ENCODE measurements at places on chromosomes 7 and 10. TPM values are rescaled to one million over a fixed set of nuclear protein-coding genes. Genes with fewer than 3 reads are reported as not detected.

- DNase-seq: peak; percentile 79
Observed at GRCh38 chr10:14476641-14477407, 146.1 kb upstream of the FRMD4A start.

GRCh38 chr10:101311185-101312066, 42.5 kb upstream of the BTRC start:
- no peak for DNase-seq

GRCh38 chr7:98621573-98622482, 4.7 kb downstream of the NPTX2 start:
- DNase-seq: peak; percentile 38

- peak; percentile 90 for DNase-seq
Observed at GRCh38 chr7:92904244-92905131, 68.1 kb upstream of the CDK6 start.

DNA sequence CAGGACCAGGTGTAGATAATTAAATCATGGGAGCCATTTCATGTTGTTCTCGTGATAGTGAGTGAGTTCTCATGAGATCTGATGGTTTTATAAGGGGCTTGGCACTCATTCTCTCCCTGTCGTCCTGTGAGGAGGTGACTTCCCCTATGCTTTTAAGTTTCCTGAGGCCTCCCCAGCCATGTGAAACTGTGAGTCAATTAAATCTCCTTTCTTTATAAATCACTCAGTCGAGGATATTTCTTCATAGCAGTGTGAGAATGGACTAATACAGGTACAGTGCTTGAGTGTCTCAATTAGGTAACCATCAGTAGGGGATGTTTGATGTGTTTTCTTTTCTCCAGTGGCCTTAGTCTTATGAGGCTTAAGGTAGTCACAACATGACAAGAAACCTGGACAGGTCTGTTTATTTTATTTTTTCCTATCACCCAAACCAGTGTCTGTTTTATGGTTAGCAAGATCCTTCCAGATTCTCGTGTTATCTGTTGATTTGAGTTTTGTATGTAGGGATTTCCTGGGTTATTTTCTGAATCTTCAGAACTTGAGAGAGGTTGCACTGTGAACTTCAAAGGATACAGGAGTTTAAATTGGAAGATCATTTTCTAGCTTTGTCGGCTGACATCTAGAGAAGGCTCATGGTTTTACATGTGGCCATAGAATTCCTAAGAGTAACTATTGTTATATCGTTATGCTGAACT, 32.1 kb downstream of the UMAD1 start:
- DNase-seq: no peak

- no peak for DNase-seq
Observed at GRCh38 chr7:101664436-101664835, 35.3 kb upstream of the MYL10 start.

GRCh38 chr10:63264617-63265221, 131.6 kb downstream of the NRBF2 start:
- DNase-seq: no peak

GRCh38 chr10:21724687-21725367, 190.8 kb downstream of the MLLT10 start:
- DNase-seq: peak; percentile 99

- DNase-seq: no peak
Observed at GRCh38 chr7:155724327-155725005, 80.0 kb downstream of the RBM33 start.

GRCh38 chr10:23331567-23332301, 12.9 kb downstream of the C10orf67 start:
- DNase-seq: no peak

DNA sequence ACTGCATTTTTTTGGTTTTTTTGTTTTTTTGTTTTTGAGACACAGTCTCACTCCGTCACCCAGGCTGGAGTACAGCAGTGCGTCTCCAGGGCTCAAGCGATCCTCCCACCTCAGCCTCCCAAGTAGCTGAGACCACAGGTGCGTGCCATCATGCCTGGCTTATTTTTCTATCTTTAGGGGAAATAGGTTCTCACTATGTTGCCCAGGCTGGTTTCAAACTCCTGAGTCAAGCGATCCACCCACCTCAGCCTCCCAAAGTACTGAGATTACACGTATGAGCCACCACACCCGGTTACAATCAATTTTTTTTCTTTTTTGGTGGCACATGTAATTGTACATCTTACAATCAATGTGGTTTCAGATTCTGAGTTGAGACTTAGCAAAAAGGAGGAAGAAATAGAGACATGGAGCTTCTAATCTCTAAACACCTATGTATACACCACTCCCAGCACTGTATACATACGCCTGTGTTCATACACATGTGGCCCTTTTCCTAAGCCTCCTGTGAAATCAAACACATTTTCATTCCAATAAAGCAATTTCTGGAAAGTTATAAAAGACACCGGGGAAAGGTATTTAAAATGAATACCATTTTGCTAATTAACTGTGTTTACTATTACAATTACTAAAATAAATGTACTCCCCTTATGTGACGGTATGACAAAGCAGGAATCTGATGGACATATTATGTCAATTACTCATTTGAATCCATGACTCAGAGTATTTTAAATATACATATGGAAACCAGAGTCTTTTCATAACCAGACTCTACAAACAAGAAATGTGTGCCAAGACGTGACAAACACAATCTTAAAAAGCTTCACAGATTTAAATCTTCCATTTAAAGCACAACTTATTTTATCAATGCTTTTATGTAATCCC, 40.9 kb downstream of the SMURF1 start:
- DNase-seq: no peak

DNA sequence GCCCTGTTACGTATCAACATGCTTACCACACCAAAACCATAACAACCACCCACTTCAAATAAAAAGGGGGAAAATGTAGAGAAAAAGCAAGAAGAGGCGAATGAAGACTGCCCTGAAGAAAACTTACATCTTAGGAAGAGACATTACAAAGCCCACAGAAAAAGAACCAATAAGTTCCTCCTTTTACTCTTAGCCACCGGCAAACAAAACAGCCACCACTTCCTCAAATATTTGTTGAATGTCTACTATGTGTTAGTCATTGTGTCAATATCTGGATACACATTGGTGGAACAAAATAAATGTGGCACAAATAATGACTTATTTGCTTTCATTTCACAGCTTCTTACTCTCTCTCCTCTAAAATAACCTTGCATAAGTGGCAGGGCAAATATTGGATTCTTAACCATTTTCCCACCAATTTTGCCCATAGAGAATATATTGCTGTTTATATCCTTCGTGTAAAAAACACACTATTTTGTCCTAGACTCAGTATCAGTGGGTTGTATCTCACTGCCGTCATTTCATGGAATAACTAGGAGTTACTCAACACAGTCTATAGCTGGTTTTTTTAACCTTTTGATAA, 106.8 kb downstream of the ANK3 start:
- peak; percentile 73 for DNase-seq

DNA sequence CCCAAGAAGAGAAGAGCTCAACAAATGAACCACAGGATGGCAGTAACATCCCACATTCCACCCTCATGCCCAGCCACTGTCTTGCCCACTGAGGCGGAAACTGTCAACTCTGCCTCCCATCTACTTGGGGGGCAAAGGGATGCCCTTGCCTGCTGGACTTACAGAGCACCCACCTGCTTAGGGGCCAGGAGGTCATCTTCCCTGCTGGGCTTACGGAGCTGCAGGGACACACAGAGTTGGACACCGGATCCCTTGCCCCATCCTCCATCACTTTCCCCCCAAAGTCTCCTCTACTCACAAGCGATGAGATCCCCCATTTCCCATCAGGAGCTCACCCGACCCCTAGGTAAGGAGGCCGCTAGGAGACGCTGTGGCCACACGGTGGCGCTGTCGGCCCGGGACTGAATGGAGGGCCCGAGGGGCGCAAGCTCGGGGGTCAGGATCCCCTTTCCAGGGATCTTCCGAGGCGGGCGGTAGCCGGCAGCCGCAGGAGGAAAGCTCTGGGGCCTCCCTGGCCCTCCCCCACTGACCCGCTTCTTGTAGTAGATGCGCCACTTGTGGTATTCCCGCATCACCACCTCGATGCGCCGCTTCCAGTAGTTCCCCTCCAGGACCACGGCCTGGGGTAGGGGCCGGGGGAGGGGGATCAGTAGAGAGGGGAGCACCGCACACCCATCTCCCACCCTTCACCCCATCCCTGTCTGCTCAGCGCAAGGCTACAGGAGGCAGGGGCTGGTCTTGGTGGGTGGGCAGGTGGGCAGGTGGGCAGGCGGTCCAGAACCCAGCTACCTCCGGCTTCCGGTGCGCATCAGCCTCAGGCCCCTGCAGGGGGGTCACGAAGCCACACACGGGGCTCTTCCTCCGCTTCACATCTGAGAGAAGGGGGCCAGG, 17.3 kb downstream of the MLXIPL start:
- DNase-seq: peak; percentile 70

- DNase-seq: no peak
Observed at GRCh38 chr7:45140827-45141226, 16.8 kb upstream of the RAMP3 start.

GRCh38 chr7:111900283-111900682, 305.9 kb downstream of the DOCK4 start:
- DNase-seq: no peak

DNA sequence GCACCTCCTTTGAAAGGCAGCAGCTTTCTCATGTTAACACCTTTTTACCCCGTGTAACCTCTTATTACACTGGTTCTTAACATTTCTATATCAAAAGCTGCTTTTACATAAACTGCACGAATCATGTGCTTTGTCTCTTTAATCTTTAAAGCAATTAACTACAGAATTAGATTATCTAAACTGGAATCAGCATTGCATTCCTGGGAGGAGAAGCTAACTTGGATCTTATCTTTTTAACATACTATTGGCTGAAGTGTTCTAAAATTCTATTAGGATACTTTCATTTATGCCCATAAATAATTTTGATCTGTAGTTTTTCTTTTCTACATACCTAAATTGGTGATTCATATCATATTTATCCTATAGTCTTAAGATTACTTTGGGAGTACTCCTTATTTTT, 428.4 kb upstream of the IGFBP3 start:
- no peak for DNase-seq

DNA sequence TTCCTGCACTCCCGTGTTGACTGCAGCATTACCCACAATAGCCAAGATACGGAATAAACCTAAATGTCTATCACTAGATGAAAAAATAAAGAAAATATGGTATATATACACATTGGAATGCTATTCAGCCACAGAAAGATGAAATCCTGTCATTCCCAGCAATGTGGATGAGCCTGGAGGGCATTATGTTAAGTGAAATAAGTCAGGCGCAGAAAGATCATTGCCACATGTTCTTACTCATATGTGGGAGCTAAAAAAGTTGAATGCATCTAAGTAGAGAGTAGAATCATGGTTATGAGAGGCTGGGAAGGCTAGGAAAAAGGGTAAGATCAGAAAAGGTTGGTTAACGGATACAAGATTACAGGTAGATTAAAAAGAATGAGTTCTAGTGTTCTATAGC, 219.1 kb upstream of the MKI67 start:
- no peak for DNase-seq

DNA sequence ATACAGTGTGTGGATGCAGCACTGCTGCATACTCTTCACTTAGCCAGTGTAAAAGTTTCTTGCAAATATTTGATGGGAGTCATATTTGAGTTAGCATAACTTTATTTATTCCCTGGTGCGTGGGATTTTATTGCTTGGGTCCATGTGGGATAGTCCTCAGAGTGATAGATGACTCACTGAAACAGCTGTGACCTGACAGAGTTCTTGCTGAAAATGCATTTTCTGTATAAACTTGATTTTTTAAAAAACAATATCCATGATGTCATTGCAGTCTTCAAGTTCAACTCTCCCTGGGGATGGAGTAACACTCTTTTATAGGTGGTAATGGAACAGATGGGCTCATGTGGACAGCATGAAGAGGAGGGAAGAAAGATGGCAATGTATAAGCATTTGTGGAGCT, 310.0 kb downstream of the PPP1R3A start:
- peak; percentile 85 for DNase-seq

DNA sequence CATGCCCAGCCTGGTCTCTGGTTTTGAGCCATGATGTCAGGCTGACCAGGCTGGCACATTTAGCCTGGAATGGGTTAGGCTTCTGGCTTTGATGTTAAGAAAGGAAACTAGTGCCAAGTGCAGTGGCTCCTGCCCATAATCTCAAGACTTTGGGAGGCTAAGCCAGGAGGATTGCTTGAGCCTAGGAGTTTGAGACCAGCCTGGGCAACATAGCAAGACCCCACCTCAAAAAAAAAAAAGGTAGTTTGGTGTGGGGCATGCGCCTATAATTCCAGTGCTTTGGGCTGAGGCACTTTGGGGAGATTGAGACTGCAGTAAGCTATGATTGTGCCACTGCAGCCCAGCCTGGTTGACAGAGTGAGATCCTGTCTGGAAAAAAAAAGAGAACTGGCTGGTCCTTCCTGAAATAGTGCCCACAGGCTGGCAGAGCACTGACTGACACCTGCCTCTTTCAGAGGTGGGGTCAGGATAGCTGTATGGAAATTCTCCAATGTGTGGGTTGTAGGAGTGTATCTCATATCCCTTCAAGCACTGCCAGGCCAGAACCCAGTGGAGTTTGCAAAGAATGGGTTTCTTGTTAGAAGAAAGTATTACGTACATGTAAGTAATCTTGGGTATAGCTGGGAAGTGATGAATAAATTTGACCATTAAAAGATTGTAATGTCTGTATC, 61.3 kb downstream of the KAT6B start:
- no peak for DNase-seq

DNA sequence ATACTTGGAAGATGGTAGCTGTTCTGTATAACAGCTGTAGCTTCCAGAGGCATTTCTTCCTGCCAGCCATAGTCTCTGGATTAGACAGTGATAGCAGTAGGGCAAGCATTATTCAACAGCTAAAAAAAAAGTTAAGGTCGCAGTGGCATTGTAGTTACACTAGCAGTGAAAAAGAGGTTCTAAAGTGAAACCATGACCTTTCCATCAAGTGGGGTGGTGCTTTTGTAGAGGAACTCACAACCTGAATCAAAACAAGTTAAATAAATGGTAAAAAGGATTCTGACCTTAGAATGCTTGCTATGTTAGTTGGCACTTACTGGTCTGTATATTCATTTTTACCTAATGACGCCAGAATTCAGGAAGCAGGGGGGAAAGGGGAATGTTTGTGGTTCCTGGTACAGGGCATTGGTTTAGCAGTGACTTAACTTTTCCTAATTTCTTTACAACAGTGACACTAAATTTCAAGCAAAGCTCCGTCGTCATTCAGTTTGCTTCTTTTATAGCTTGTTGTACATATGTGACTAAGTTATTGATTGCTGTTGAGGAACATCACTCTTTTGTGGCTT, 55.0 kb downstream of the GBF1 start:
- peak; percentile 61 for DNase-seq

GRCh38 chr7:43533801-43534479, 49.0 kb upstream of the STK17A start:
- DNase-seq: no peak

- no peak for DNase-seq
Observed at GRCh38 chr7:4837803-4838625, 23.8 kb downstream of the PAPOLB start.

GRCh38 chr10:118463740-118464139, 121.6 kb upstream of the FAM204A start:
- DNase-seq: no peak

MEST gene
- 151 TPM for total RNA-seq

TEX47 gene
- not detected for total RNA-seq

MYH16 gene
- not detected for total RNA-seq

IFIT1 gene
- 49.0 TPM for total RNA-seq

DMBT1 gene
- total RNA-seq: 289 TPM

GPR15LG gene
- total RNA-seq: not detected

C10orf105 gene
- total RNA-seq: 0.03 TPM

UCN3 gene
- total RNA-seq: not detected

TLX1 gene
- not detected for total RNA-seq

ETV1 gene
- total RNA-seq: 23.7 TPM

LRGUK gene
- total RNA-seq: 0.24 TPM

OPALIN gene
- total RNA-seq: not detected

All from myocyte (in vitro differentiated cells).